Panc1 (cell line): ENCODE measurements at places on chromosomes 11 and 22.

GRCh38 chr11:71502026-71502425, 25.0 kb upstream of the KRTAP5-7 start:
- no peak for DNase-seq

- no peak for DNase-seq
Measured at GRCh38 chr11:32081129-32081641, 9.7 kb upstream of the RCN1 start.

GRCh38 chr11:59355226-59355625, 3.5 kb upstream of the OR5AN1 start:
- no peak for DNase-seq

GRCh38 chr11:849104-849824, 6.6 kb downstream of the TSPAN4 start:
- DNase-seq, result no peak

- DNase-seq, result no peak
Measured at GRCh38 chr11:69859275-69859934, 40.2 kb upstream of the FGF3 start.

GRCh38 chr11:112513417-112513816, 252.8 kb upstream of the PLET1 start:
- DNase-seq, result no peak

DNA sequence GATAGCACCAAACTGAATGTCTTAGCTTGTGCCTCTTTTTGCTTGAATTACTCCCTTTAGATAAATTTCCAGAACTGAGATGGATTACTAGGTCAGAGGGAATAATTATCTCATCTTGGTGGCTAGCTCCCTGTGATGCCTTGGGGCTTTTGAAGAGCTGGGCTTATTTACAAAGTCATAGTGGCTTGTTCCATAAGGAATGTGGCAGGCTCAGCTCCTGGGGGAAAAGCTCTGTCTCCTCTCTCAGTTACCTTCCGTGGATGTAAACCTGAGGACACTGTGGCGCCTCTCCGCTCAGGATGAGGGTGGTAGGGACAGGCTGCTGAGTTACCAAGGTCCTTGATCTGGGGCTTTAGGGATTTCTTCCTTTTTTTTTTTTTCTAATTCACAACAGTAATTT, 121.7 kb downstream of the PARVA start:
- no peak for DNase-seq

GRCh38 chr22:44728761-44729324, 23.5 kb upstream of the ARHGAP8 start:
- no peak for DNase-seq

DNA sequence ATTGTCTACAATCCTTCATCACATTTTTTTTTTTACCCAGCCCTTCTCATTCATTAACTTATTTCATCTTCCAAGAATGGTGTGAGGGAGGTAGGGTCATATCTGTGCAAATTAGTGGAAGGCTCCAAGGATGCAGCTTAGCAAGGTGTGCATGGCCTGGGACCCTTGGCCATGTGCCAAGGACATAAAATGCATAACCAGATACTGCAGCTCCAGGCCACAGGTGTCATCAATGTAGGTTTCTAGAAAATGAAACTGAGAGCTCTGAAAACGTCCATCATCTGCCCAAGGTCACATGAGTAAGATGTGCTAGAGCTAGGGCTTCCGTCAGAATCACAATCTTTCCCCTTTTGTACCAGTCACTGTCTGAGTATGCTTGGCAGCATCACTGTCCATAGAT, 29.8 kb downstream of the ANKK1 start:
- no peak for DNase-seq

DNA sequence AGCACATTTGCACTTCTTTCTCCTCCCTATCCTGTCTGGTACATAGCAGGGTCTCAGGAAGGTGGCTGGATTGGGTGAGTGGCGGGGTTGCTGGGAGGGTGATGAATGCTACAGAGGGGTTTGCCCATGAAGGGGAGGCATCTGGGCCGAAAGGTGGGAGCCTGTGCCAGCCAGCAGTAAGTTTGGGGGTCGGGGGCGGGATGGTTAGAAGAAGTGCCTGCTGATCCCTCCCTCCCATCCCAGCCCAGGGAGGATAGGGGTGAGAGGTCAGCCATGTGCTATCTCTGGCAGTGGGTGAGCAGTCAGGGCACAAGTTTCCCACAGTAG, 2.8 kb downstream of the CD82 start:
- no peak for DNase-seq

DNA sequence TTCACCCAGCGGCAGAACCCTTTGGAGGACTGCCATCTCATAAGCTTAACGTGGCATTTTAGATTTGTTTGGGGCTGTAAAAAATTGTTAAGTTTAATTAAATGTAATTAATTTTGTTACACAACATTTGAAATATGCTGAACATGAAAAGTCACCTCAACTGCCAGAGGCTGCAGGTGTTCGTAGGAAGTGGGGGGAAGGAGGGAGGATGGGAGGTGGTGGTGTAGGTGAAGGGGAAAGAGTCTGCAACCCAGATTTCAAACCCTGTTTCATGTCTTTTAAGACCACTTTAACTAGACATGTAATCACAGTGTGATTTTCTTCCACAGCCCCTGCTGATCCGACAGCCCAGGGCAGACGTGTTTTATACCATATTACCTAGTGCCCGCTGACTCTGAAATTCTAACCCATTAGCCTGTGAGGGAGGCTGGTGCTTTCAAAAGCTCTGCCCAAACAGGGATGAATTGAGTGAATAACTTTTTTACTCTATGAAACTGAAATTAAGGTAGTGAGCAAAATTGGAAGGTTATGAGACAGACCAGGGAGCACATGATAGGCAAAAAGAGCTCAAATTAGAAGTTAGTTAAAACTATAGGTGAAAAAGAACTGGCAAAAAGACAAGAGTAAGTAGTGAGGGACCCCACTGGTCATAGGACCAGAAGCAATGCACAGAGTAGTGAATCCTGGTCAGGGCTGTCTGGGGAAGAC, 279.8 kb downstream of the DDX10 start:
- no peak for DNase-seq

- no peak for DNase-seq
Measured at GRCh38 chr11:88603091-88603867, 265.7 kb upstream of the CTSC start.

DNA sequence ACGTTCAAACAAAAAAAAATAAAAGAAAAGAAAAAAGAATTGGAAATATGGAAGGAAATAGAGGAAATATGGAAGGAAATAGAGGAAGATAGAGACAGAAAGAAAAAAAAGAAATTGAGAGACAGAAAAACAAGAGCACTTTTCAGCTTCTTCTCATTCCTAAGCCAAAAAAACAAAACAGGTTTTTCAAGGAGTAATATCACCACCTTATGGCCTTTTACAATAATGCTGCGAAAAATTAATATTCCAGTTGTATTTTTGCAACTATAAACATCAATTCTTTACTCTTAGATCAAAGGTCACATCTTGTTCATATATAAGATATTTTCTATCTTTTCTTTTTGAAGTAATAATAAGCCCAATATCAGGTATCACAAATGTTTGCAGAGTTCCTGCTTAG, 328.3 kb downstream of the FAT3 start:
- DNase-seq, result no peak

- no peak for DNase-seq
Measured at GRCh38 chr11:126538071-126538470, 182.6 kb downstream of the ST3GAL4 start.

DNA sequence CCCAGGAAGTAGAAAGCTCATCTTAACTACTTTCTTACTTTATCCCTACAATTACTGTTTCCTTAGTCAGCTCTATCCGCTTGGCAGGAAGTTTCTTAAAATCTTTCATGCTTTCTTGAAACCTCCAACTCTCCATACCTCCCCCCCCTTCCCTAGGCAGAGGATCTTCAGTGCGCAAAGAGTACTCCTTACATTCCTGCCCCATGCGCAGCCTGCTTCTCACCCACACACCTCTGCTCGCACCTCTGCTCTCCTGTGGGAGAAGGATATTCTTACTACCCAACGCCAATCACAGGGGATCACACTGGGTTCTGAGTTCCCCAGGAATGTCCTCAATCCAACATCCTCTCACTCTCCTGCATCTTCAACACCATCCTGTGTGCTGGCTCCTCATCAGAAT, 12.3 kb downstream of the TCF20 start:
- no peak for DNase-seq

- no peak for DNase-seq
Measured at GRCh38 chr22:22390989-22391388, 117.6 kb downstream of the ZNF280B start.

DNA sequence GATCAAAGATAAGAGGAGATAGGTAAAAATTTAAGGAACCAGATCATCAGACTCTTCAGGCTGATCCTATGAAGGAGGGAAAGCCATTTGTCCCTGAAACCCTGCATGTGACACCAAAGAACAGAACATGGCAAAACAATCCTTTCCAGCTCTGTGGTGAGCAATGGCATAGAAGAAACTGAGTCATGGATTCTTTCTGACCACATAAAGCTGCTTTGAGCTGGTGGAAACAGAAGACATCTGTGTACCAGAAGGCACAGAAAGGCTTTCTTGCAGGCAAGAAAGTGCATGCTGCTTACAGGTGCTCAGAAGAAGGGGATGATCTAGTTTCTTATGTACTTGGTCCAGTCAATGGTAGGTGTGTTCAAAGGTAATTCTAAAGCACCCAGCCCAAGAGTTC, 45.0 kb upstream of the APOA1 start:
- no peak for DNase-seq

- no peak for DNase-seq
Measured at GRCh38 chr11:37948258-37948657, 1350.2 kb upstream of the RAG2 start.

- no peak for DNase-seq
Measured at GRCh38 chr11:6654281-6655019, 1.2 kb downstream of the DCHS1 start.

GRCh38 chr22:48261706-48262105, 1499.3 kb downstream of the TBC1D22A start:
- no peak for DNase-seq

- DNase-seq, result no peak
Measured at GRCh38 chr11:110121204-110121603, 28.0 kb downstream of the ZC3H12C start.

GRCh38 chr11:112321501-112322172, 61.0 kb upstream of the PLET1 start:
- DNase-seq, result no peak

DNA sequence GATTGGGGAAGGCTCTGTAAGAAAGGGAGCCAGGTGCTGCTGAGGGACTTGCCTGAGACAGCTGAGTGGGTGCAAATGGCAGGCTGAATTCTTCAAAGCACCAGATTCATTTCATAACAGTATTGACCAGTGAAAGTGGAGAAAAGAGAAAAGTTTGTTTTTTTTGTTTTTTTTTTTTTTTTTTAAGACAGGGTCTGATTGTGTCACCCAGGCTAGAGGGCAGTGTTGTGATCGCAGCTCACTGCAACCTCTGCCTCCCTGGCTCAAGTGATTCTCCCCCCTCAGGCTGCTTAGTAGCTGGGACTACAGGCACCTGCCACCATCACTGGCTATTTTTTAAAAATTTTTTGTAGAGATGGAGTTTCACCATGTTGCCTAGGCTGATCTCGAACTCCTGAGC, 494.0 kb downstream of the MIAT start:
- DNase-seq, result no peak

GRCh38 chr11:63826471-63827190, 12.3 kb upstream of the MARK2 start:
- DNase-seq, result no peak

DNA sequence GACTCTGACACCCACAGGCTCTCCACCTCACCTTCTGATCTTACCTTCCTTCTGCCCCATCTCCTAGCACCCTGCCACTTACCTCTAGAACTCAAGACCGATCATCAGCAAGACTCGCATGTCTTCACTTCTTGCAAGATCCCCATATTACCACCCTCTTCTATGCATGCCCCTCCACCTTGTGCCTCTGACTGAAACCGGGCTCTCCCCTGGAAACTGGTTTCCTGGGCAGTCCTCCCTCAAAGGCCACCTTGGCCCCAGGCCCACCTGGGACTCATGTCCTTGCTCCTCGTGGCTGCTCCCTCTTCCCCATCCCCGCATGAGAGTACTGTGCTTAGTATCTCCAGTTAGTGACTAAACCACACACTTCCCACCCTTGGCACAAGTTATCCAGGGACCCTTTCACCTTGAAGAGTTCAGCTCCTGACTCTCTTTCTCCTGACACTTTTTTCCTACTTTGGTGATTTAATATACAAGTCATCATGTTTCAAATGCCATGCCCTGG, 136.7 kb downstream of the SPATA19 start:
- no peak for DNase-seq

- no peak for DNase-seq
Measured at GRCh38 chr11:97157221-97157740, 767.5 kb downstream of the JRKL start.

DNA sequence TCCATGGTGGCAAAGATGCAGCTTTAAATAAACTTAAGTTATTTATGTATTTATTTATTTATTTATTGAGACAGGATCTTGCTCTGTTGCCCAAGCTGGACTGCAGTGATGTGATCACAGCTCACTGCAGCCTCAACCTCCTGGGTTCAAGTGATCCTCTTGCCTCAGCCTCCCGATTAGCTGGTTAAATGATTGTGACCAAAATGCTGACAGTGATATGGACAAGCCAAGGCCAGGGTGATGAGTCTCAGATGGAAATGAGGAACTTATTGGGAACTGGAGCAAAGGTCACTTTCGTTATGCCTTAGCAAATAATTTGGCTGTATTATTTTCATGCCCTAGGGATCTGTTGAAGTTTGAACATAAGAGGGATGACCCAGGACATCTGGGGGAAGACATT, 9.3 kb upstream of the LRP5 start:
- no peak for DNase-seq

GRCh38 chr11:57560146-57560545, 7.3 kb downstream of the UBE2L6 start:
- DNase-seq, result no peak

DNA sequence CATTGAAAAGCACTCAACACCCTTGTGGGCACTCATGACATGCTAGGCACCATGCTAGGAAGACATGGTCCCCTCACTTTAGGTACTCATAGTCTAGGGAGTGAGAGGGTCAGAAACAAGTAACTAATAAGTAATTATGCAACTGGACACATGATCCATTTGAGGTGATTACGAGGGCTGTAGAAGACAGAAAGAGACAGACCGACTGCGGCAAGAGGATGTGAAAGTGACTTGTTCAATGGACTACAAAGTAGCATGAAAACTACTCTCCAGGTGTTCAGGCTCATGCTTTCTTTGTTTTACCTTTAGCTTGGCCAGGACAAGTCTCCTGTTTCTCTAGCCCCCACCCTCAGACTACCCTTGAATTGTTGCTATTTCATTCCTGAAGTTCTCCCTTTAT, 310.8 kb upstream of the SORL1-AS1 start:
- DNase-seq, result no peak

- no peak for DNase-seq
Measured at GRCh38 chr11:116072133-116072532, 567.9 kb upstream of the CADM1 start.

- DNase-seq, result no peak
Measured at GRCh38 chr22:47408409-47408808, 646.0 kb downstream of the TBC1D22A start.

DNA sequence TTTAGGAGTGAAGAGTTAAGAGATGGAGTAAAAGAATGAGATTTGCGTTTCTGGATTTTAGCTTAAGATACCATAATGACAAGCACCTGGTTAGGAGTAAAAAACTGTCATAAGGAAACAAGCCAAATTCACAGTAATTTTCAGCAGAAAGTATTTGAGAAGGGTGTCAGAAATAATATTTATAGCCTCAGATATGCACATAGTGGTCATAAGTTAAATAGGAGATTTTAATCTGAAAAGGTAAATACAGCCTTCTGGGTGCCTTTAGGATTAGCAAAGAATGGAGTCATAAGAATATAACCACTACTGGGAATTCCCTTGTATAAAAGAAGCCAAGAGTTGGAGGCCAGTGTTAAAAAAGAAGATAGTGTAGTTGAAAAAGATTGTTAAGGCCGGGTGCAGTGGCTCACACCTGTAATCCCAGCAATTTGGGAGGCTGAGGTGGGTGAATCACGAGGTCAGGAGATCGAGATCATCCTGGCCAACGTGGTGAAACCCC, 160.1 kb downstream of the SWAP70 start:
- no peak for DNase-seq
